ENCODE measurements at places on chromosomes 16 and 17.

DNA sequence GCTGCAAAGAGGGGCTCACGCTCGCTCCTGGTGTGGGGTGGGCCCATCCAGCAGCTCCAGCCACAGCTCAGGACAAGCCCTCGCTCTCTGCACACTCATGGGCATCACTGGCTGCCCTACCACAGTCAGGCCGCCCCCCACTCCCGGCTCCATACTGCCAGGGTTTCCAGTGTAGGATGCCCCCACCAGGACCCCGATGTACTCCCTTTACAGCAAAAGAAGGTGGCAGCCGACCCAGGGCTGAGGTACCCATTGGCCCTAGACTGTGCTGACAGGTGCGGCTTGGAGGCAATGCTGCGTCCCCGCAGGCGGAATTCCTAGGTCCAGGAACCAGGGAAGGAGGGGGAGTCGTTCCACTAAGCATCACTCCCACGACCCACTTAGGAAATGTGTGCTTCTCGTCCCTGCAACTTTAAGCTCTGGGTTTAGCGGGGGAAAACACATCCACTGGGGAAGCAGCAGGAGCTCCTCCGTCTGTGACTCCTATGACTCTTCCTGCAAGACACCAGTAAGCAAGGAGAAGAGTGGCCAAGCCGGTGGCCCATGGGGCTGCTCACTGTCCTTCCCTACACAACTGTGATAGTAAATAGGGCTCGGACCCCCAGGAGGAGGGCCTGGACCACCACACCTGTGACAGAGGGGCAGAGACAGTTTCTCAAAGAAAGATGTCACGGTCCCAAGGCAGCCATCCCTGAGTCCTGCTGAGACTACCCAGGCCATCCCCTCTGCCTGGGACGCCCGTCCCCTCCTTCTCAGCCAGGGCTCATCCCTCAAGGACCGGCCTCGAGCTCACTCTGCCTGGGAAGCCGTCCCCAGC is 13.1 kb downstream of the CORO7 start:
- DNase-seq = no peak

DNA sequence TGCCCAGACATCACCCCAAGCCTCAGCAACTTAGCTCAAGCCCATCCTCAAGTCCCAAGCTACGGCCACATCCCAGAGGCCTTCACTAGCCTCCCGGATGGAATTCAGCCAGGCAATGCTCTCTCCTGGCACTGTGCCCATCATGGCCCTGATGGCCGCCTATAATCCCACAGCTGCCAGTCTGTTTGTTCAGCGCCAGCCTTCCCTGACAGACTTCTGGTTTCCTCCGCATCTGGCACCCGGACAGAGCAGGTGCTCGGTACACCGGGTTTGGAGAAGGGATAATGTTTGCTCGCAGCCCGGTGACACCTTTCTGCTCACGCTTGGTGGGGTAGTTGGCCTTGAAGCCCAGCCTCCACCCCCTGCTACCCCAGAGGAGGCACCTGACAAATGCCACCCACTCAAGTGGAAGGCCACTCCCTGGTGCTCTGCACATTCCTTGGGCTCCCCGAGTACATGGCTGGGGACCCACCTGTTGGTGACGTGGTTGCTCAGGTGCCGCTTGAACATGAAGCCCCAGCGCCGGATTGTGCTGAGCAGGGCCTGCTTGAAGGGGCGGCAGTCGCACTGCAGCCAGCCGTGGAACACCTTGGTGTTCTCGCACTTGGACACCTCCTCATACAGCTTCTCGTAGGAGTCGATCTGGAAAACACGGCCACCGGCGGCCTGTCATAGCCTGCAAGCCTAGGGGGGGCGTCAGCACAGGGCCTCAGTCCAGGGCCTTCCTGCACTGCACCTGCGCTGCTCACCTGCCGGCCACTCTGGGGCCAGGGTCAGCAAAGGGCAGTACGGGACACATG is 47.1 kb downstream of the DNAH17 start:
- no peak for DNase-seq

DNA sequence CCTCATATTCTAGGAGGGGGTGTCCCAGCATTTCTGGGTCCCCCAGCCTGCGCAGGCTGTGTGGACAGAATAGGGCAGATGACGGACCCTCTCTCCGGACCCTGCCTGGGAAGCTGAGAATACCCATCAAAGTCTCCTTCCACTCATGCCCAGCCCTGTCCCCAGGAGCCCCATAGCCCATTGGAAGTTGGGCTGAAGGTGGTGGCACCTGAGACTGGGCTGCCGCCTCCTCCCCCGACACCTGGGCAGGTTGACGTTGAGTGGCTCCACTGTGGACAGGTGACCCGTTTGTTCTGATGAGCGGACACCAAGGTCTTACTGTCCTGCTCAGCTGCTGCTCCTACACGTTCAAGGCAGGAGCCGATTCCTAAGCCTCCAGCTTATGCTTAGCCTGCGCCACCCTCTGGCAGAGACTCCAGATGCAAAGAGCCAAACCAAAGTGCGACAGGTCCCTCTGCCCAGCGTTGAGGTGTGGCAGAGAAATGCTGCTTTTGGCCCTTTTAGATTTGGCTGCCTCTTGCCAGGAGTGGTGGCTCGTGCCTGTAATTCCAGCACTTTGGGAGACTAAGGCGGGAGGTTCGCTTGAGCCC is 11.6 kb downstream of the STH start:
- no peak for DNase-seq

DNA sequence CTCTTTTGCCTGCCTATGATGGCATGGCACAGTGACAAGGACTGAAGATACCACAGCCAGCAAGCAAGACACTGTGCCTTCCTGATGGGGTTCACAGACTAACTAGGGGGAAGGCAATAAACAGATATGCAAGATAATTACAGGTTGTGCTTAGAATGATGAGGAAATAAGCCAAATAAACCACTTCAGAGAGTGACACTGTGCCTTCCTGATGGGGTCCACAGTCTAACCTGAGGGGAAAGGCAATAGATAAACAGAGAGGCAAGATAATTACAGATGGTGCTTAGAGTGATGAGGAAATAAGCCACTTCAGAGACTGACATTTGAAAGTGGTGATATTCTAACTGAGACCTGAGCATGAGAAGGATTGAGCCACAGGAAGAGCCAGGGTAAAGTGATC is 84.2 kb downstream of the HS3ST2 start:
- DNase-seq = no peak

- DNase-seq = no peak
Observed at GRCh38 chr16:67652578-67653127, 7.4 kb downstream of the ACD start.

DNA sequence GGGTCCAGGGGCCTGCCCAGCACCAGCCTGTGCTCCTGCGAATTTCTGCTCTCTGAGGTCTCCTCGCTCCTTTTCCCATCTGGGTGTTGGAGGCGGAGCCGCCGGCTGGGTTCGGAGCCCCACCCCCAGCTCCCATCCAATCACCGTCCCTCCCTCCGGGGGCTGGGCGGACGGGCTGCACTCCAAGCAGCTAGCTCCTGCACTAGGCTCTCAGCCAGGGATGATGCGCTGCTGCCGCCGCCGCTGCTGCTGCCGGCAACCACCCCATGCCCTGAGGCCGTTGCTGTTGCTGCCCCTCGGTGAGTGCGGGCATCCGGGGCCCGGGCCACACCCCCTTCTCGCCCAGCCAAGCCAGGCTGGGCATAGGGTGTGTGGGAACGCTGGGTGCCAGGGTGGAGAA is at the start of gene NRN1L:
Gene NRN1L (plus strand): TSS at position 202 of the 400 bp plus-strand sequence. CDS start 19 bp downstream, at position 221.
- no peak for DNase-seq

GRCh38 chr17:11121341-11121985 is 119.5 kb upstream of the SHISA6 start:
- no peak for DNase-seq

GRCh38 chr16:1137604-1138003 is 15.3 kb upstream of the CACNA1H start:
- DNase-seq = no peak

DNA sequence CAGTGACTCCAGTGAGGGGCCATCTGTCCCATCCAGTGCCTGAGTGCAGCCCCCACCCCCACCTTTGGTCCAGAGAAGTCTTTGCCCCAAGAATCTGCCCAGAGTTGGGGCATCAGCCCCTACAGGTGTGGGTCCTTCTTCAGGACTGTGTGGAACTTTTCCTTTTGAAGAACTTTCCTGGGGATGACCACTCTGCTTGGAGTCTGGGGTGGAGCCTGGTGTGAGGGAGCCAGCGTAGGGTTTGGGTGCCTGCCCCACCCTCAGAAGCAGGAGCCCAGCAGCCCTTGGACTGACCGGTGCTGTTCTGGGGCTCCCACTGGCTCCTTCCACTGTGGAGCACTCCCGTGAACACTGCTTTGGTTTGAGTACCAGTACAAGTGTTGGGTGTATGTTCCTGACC is 19.3 kb downstream of the MPRIP start:
- no peak for DNase-seq

DNA sequence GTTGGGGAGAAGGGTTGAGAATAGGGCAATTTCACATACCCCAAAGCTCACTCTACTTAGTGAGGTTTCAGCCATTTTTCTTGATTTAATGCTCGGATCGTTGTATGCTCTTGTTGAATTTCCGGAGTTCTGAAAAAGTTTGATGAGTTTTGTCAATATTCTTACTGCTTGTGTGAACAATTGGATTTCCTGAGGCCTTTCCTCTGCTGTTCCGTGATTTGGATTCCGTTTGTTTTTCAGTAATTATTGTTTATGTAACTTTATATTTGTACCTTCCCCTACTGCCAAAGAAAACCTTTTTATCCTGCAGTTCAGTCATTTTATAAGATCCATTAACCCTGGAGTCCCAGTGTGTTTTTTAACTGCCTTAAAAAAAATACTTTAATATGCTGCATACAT is 62.9 kb downstream of the PHKB start:
- no peak for DNase-seq

- no peak for DNase-seq
Observed at GRCh38 chr17:80861892-80862291, 129.7 kb upstream of the CHMP6 start.

GRCh38 chr17:42744283-42744805 is 496 bp downstream of the EZH1 start:
- DNase-seq = peak; percentile 52

DNA sequence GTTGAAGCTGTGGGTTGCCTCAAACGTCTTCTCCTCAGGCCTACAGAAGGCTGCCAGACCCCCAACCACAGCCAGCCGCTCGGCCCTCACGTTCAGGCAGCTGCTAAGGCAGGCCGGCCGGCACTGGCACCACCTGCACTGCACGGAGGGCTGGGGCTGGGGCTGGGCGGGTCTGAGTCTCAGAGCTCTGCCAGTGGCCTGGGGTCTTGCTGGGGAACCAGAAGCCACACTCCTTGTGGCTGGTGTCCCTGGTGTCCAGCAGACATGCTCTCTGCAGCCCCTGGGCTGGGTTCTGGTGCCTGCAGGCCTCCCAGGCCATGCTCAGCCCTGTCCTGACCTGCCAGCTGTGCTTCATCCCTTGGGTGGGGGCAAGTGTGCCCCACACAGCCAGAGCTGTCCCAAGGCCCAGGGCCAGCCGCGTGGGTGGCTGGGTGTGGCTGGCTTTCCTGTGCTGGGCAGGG is 42.0 kb downstream of the BAHCC1 start:
- DNase-seq = no peak

GRCh38 chr17:41107941-41108450 is 2.8 kb downstream of the KRTAP4-9 start:
- no peak for DNase-seq

Measured in SW 1271 (cell line).